Left kidney (tissue), 8 donors: ENCODE measurements at places on chromosomes 5 and 9. TPM values are rescaled to one million over a fixed set of nuclear protein-coding genes. Genes with fewer than 3 reads are reported as not detected.

DNA sequence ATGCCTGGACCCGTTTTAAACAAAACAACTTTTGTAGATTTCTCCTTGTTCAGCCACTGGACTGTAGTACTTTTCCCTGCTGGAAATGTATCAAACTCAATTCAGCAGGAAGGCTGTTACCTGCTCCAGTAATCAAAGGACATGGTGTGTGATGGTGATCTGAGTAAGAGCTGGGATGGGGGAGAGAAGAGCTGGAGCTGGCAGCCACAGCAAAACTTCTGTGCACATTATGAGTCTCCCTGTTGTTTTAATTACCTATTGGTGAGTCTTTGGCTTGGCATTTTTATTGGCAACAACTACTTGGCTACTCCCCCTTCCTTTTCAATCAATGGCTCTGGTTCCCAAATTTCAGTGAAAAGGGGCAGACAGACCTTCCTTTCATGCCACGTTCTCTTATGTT, 9.7 kb downstream of the NREP start:
- no peak for DNase-seq

The MARCOL gene
- polyA plus RNA-seq = not detected

- DNase-seq = peak; percentile 28
These were observed 404 bp downstream of the MRNIP start for GRCh38 chr5:179858241-179858585.

GRCh38 chr5:150789450-150789849, 10.9 kb downstream of the SMIM3 start:
- DNase-seq = no peak

DNA sequence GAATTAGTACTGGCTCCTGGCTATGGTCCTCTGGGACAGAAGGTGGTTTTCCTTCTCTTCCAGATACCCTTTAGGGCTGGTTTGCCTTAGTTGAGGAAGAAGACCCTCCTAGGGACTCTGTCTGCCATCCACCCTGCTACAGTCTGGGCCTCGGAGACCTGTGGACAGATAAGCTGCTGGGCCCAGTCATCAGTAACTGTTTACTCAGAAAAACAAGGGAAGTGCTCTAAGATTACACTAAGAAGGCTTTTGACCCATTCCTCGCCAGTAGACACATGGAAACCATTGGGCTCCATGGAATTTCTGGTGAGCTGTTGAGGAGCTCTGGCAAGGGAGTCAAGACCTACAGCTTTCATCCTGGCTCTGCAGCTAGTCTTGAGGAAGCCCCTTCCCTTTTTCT, 31.2 kb downstream of the LARP1 start:
- no peak for DNase-seq

The GAPT gene
- 0.55 TPM for polyA plus RNA-seq

- no peak for DNase-seq
These were observed 76.0 kb downstream of the COL15A1 start for GRCh38 chr9:99019510-99020331.

GRCh38 chr5:157106630-157107461, 2.0 kb downstream of the HAVCR2 start:
- DNase-seq = no peak

- peak; percentile 73 for DNase-seq
These were observed 353.6 kb downstream of the SLIT3 start for GRCh38 chr5:168947212-168947868.

The IL9 gene
- polyA plus RNA-seq = not detected

- DNase-seq = peak; percentile 19
These were observed 32.0 kb upstream of the DHFR start for GRCh38 chr5:80686757-80687156.

The PAEP gene
- polyA plus RNA-seq = 0.42 TPM

DNA sequence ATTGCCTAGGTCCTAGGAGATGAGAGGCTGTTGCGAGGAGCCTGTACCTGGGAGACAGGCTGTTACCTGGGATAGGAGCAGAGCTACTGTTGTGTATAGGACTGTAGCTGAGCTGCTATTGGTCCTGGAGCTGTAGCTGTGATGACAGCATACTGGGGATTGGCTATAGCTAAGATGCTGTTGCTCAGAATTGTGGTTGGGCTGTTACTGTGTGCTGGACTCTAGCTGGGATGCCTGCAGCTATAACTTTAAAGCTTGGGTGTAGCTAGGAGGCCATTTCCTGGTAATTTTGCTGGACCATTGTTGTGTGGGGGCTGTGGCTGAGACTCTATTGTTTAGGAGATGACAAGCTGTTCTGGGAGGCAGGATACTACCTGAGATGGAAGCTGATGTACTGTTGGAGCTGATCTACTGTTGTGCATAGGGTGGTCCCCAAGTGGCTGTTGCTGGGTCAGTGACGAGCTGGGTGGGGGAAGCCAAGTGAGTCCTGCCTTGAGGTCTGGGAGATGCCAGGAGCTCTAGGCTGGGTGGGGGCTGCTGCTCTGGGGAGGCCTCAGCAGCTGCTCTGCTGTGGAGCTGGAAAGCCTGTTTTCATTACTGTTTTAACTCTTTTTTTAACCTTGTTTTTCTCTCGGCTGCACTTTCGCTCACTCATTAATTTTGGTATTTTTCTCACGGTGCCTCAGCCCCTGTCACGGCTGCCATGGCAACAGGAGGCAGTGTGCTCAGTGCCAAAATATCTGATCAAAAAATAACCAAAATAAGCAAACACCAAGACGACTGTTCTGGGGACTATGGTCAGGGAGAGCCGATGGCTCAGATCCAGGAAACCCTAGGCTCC, 3.0 kb upstream of the PCDH1 start:
- no peak for DNase-seq

The ANKRD55 gene
- polyA plus RNA-seq = 1.1 TPM

The TAS2R1 gene
- polyA plus RNA-seq = 0.42 TPM

GRCh38 chr5:109485030-109485429, 75.3 kb upstream of the PJA2 start:
- peak; percentile 49 for DNase-seq

DNA sequence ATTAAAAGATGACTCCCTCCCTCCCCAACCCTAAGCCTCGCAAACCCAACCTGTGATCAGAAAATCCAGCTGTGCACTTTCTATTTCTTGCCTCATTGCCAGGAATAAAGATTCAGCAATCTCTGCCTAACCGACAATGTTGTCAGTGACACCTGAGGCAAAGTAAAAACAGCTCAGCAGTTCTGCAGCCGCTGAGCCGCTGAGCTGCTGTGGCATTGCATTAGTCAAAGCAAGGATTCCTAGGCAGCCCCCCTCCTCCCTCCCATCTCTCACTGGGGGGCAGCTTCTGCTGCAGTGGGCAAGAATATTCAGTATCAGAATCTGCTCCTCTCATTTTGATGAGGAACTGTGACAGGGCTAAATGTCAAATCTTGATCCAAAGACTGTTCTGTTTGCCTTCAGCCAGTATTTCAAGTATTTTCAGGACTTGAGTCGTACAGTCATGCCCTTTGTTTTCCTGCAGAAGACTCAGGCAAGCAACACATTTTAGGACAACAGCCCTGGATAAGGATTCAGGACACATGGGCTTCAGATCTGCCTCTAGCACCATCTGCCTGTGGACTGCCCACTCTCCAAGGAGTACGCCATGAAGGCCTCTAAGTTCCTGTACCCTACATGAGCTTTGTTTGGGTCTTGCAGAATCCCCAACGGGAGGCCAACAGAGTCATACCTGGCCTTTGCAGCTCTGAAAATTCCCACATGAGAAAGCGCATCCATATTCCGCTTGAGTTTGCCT, 41.1 kb upstream of the DAP start:
- no peak for DNase-seq

- DNase-seq = no peak
These were observed 1.6 kb downstream of the NTNG2 start for GRCh38 chr9:132163457-132163875.

DNA sequence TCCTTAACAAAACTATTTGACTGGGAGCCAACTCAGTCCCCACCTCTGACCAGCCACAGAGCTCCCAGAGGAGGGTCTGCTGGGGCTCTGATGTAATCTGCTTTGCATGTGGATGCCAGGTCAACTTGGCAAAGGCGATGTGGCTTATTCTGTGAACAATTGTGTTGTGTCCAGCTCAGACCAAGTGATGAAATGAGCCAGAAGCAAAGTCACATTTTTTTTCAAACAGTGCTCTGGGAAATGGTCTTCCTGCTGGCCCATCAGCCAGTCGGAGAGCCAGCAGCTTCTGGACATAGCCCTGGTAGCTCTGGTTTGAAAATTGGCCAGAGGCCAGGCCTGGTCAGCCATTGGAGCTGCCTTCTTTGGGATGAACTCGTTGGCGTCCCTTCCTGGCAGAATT, 86.5 kb downstream of the ANGPTL2 start:
- no peak for DNase-seq

GRCh38 chr5:67021962-67022361, 174.6 kb downstream of the CD180 start:
- no peak for DNase-seq

- DNase-seq = no peak
These were observed 70.6 kb upstream of the S1PR3 start for GRCh38 chr9:88920645-88921044.

The MPDZ gene
- 61.0 TPM for polyA plus RNA-seq

The SAXO1 gene
- 0.20 TPM for polyA plus RNA-seq

- no peak for DNase-seq
These were observed 36.3 kb downstream of the MSX2 start for GRCh38 chr5:174760721-174761120.

DNA sequence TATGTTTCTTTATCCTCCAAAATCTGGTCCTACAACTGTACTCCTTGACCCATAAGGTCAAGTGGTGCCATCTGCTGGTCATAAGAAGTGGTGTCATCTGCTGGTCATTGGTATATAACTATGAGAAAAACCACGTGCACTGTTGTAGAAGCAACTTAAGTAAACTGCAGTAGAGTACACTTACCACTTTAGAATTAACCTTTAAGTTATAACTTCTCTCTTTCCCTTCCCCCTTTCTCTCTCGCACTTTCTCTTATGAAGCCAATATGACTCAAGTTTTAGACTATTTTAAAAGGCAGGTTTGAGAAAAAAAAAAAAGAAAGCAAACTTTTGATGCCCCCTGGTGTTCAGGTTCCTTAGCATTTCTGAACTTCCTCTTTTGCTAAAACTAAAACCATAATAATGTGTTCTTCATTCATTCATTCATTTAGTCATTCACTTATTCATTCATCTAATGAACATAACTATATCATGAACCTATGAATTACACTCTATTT, 12.8 kb upstream of the MTAP start:
- peak; percentile 83 for DNase-seq

DNA sequence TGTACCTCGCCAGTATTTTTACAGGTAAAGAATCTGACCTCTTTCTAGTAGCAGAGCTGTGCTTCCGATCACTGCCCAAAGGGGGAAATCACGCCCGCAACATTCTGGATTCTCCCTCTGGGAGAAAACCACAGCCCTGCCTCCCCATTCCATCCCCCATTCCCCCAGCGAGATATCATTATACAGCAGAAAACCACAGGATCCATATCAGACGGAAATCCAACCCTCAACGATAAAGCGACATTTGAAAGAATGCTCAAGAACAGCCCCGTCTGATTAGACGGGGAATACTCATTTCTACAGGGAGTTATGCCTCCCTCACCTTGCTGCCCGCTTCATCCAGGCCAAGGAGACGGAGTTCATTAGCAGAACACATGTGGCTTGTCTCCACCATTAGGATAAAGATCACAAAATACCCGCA, 172.8 kb downstream of the COL23A1 start:
- no peak for DNase-seq

The ACOT12 gene
- polyA plus RNA-seq = 1.2 TPM

GRCh38 chr5:79771387-79771786, 81.8 kb downstream of the CMYA5 start:
- no peak for DNase-seq

GRCh38 chr5:122947372-122947771, 89.2 kb downstream of the PPIC start:
- no peak for DNase-seq

GRCh38 chr9:73423891-73424290, 272.2 kb downstream of the ANXA1 start:
- no peak for DNase-seq
